Esophagus squamous epithelium (tissue), 5 donors: ENCODE measurements at places on chromosomes 11 and 22.

GRCh38 chr11:85953491-85954143 lies 98.4 kb downstream of the CCDC83 start:
- no peak for DNase-seq

DNA sequence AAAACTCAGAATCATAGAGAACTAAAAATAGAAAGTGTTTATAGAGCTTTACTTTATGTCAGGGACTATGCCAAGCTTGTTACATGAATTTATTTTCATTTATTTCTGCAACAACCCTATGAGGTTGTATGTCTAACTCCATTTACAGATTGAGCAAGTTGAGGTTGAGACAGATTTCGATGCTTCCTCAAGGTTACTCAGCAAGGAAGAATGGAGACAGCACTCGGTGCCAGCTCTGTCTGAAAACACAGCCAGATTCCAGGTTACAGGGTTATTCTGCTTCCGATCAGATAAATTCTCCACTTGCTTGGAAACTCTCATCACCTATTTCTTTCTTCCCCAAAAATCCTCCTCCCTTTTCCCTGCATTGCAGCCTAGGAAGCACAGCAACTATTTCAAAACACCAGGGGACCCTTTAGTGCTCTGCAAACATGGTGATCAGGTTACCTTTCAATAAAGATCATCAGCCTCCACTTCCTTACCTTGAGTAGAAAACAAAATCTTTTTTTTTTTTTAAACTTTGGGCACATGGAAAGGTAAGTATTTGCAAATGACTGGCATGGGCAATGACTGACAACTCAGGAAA lies 7.0 kb downstream of the MMP3 start:
- no peak for DNase-seq

DNA sequence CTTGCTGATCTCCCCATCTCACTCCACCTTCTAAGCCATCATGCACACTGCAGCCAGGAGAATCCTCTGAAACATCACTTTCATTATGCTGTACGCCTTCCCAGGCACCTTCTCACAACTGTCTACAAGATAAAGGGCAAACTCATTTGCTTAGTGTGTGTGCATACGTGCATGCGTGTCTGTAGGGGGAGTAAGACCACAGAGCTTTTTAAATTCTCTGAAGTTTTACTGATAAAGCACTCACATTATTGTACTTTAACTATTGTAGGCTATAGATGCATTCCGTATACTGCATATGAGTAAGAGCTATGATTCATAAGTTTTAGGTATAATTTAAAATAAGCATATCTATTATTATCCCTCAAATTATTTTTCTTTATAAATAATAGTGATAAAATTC lies 15.3 kb upstream of the ANKK1 start:
- no peak for DNase-seq

DNA sequence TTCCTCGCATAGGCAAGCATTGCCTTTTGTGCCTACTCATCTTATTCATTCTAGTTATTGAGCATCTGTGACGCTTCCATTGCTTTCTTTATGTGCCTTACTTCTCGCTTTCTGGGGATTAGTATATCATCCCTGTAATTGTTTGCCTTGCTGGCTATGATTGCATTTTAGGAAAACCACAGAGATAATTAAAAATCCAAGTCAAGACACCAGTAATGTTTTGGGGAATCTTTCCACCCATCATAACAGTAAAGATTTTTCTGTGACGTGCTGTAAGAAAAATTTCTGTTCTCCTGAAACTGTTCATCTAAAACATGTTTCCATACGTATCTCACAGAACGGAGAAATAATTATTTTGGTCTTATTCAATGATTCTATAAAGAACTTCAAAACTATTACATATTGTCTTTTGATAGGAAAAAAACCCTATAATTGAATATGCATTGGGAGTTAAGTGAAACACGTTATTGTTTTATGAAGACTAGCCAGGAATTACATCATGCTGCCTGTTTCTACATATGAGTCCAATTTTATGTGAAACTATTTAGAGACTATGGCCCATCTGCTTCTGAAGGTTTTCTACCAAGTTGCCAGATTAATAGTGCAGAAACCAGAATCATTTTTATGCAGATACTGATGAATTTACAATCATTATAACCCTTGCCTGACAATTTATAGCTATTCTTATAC lies 133.7 kb upstream of the FIBIN start:
- DNase-seq = no peak
